GOT3 (cell line): ENCODE measurements at places on chromosomes 7 and 10.

DNA sequence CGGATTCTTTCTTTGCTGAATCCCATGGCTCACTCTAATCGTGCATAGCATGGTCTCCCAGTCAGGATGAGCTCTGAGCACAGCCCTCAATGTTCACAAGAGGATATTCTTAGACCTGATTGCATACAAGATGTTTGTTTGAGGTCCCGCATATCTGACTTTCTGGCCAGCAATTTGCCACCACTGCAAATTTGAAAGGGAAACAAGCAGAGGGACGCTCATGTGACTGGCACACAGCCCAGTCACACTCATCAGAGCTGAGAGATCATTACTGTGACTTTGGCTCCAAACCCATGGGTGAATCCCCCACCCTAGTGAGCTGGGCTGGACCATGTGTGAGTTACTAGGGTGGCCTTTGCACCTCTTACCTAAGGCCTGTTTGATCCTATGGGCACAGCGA lies 9.9 kb downstream of the TAS2R41 start:
- DNase-seq = no peak

GRCh38 chr7:2954433-2954853 lies 89.2 kb downstream of the CARD11 start:
- DNase-seq = no peak

DNA sequence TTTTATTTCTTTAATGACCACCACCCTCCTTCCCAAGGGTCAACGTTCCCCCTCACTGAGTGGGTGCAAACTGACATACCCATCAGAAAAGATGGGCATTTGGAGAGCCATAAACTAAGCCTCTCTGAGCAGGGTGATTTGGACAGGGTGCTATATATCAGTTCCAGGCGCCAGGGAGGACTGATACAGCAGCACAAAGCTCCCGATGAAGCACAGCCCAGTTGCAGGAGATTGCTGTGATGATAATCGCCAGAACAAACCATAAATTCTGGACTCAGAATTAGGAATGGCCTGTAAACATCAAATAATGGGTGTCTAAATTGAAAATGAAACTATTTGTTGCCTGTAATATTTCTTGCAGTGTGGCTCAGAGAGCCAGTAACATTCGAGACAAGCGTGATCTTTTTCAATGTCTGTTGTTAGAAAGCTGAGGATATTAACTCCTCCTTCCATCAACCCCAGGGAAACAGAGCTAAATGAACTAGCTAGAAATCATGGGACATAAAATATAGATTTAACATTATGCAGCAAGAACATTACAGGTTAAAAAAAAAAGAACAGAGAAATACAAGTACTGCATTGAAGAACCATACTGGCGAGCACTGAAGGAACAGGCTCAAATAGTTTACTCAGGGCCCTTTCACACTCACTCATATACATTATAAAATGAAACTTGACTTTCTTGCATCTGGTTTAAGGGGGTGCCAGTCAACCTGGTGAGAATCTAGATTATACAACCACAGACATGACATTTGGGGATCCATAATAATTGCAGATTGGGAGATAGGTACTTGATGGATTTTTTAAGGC lies 137.5 kb upstream of the LRRTM3 start:
- DNase-seq = no peak

- DNase-seq = no peak
Observed at GRCh38 chr7:123143252-123144006, 56.3 kb downstream of the SLC13A1 start.

- DNase-seq = no peak
Observed at GRCh38 chr7:129796186-129796775, 156.5 kb downstream of the UBE2H start.
